BJ (cell line): ENCODE measurements at places on chromosomes 3 and 15.

DNA sequence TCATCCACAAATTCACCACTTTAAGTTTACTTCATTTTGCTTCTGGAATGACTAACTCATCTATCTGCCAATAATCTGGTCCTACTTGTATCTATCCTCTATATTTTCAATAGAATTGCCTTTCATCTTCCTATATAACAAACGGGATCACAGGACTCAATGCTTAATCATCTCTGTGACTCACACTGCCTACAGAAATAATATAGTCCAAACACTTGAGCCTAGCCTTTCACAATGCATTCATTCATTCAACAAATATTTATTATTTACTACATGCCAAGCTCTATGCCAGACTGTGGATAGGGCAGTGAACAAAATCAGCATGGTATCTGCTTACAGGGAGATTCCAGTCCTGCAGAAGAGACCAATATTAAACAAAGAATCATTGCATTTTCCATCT lies 16.6 kb upstream of the AGTR1 start:
- no peak for DNase-seq

DNA sequence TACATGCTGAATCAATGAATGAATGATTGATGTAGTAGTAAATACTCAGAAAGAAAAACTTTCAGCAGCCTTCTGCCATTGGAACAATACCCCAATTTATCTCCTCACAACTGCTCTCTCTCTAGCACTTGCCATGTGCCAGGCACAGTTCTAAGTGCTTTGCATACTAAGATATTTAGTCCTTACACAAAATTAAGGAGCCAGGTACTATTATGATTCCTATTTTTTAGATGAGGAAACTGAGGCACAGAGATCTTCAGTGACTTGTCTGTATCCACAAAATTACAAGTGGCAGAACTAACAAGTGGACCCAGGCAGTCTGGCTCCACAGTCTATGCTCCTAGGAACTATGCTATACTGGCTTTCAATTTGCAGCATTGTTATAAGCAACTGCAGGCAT lies 279.2 kb downstream of the LSAMP start:
- no peak for DNase-seq

GRCh38 chr15:22973286-22973685 lies 6.9 kb downstream of the CYFIP1 start:
- DNase-seq = no peak

DNA sequence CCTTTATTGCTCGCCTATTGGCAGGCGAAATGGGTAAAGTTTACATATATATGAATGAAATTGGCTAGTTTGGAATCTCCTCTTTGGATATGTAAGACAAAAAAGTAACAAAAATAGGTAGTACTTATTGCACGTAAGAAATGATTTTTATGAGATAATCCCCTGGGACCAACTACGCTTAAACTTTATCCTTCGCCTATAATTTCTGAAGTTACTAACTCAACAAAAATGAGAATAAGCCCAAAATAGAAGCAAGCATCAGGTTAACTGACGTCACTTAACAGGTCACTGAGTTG lies 438 bp upstream of the SLC49A4 start:
- peak; percentile 15 for DNase-seq

DNA sequence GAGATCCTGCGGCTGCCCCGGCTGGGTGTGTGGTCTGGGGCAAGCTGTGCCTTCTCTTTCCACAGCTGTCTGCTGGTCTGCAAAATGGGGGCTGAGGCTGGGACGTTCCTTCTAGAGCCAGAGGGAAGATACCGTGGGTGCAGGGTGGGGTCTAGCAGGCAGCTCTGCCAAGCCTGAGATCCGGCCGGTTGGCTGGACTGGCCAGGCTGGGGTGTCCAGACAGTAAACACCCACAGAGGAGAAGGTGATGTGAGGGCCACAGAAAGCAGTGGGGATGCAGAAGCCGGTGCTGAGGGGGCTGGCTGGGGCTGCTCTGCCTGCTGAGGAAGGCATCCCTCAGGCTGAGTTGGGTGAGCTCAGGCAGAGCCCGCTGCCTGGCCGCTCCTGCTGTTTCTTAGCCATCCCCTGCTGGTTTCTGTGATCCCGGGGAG lies 46.1 kb downstream of the FBLN2 start:
- DNase-seq = no peak

- DNase-seq = no peak
Measured at GRCh38 chr3:195101001-195101583, 169.9 kb downstream of the XXYLT1 start.

DNA sequence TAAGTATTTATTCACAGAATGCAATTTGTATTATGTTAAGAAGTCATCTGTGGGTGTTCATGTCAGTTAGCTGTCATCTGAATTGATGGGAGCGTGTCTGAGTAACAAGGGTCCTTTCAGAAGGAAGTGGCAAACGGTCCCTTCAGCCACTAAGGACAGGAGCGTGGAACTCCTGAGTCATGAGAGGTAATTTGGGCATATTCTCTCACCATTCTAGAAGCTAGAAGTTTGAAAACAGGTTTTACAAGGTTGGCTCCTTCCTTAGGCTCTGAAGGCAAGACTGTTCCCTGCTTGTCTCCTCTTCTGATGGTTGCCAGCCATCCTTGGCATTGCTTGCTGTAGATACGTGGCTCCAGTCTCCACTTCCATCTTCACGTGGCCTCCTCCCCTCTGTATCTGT lies 19.7 kb downstream of the ABHD2 start:
- DNase-seq = no peak

GRCh38 chr3:31917303-31918005 lies 63.6 kb downstream of the OSBPL10 start:
- DNase-seq = no peak

- DNase-seq = no peak
Measured at GRCh38 chr3:43583481-43583880, 38.3 kb downstream of the ANO10 start.

GRCh38 chr3:185094697-185095096 lies 58.2 kb downstream of the C3orf70 start:
- no peak for DNase-seq

GRCh38 chr15:84909782-84910181 lies 25.3 kb downstream of the SLC28A1 start:
- DNase-seq = no peak
